Pancreas (tissue), 10 donors: ENCODE measurements at places on chromosomes 7 and 10. TPM values are rescaled to one million over a fixed set of nuclear protein-coding genes. Genes with fewer than 3 reads are reported as not detected.
A peak's percentile ranks its signal among the peaks of the same experiment; 100 is the strongest.

DNA sequence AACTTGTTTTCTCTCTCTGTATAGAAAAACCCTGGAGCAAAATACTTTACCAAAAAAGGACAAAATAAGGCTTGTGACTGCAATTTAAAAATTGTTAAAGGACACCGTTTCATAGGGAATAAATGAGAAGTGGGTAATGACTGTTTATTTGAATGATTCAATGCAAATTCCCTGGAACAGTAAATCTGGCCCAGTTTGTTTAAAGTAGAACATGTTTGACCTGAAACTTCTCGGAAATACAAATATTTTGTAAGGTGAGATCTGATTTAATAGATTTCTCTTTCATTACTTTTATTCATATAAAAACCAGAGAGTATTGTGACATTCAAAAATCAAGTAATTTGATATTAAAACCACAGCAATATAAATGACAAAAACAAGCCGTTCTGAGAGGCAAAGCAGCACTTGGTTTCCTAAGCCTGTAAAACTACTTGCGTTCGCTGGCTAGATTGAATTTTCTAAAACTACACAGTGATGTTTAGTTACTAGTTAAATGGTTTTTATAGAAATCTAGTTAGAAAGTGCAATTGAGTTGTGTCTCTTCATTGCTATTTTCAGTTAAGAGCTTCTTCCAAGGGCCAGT, 76.8 kb upstream of the PITRM1 start:
- no peak for DNase-seq

GRCh38 chr10:79463578-79464496, 18.4 kb upstream of the ZCCHC24 start:
- no peak for DNase-seq

- DNase-seq, result no peak
These were observed 420.7 kb upstream of the LRRTM3 start for GRCh38 chr10:66505003-66505657.

DNA sequence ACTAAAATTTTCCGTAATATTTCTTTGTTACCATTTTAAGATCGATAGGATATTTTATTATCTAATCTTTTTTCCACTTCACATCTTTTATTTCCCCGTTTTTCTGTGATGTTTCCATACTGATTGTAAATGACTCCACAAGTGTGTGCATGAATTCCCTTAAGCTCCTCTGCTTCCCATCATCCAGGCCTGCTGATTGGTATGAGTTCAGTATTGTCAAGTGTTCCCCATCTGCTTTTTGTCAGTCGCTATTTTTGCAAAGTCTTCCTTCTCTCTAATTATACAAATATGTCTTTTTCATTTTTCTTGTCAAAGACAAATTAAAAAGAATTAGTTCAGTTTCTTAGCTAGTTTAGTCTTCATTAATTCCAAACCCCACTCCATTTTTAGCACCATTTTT, 184.7 kb downstream of the EXOC4 start:
- DNase-seq, result no peak

GRCh38 chr7:132511387-132511786, 64.9 kb downstream of the PLXNA4 start:
- no peak for DNase-seq

- no peak for DNase-seq
These were observed 13.0 kb downstream of the AKR1D1 start for GRCh38 chr7:138089080-138089901.

DNA sequence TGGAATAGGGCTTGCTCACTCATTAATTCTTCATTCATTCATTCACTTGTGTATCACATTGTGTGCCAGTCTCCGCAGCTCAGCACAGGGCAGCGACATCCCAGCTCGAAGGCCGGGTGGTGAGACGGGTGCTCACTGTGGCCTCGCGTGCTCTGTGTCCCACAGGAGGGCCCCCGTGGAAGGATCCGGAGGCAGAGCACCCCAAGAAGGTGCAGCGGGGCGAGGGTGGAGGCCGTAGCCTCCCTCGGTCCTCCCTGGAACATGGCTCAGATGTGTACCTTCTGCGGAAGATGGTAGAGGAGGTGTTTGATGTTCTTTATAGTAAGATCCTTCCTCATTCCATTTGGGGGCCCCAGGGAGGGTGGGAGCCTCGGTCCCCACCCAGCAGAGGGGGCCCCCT, 61.6 kb downstream of the GTF2IRD1 start:
- no peak for DNase-seq

- no peak for DNase-seq
These were observed 38.6 kb downstream of the ZNRF2 start for GRCh38 chr7:30323006-30323355.

DNA sequence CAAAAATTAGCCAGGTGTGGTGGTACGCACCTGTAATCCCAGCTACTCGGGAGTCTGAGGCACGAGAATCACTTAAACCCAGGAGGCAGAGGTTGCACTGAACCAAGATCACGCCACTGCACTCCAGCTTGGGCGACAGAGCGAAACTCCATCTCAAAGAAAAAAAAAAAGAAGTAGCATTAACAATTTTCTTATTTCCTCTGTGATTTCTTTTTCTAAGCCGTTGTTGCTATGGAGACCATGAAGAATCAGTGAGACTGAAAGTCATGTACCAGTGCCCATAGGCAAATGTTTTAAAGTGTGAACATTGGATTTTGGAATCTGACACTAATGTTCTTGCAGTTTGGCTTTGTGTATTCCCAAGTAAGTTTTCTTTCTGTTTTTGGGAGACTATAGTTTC, 18.4 kb upstream of the MAP3K8 start:
- DNase-seq, result no peak

DNA sequence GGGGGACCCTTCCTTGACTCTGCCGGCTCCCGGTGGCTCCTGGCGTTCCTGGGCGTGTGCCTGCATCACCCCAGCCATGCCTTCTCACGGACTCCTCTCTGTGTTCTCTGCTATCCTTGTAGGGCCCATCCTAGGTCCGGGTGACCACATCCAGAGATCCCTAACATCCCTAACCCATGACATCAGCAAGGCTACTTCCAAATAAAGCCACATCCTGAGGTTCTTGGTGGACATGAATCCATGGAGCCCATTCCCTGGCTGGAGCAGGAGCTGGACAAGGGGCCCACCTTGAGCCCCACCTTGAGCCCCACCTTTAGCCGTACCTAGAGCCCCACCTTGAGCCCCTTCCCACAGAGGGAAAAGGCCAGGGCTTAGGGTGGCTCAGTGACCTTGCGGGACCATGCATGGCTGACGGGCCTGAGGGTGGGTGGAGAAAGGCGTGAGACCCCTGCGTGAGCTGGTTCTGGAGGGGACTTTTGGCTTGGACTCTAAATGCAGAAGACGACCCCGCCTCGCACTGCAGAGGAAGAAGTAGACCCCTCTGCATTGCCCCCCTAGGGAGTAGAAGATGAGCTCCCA, 58.5 kb upstream of the INPP5A start:
- no peak for DNase-seq

DNA sequence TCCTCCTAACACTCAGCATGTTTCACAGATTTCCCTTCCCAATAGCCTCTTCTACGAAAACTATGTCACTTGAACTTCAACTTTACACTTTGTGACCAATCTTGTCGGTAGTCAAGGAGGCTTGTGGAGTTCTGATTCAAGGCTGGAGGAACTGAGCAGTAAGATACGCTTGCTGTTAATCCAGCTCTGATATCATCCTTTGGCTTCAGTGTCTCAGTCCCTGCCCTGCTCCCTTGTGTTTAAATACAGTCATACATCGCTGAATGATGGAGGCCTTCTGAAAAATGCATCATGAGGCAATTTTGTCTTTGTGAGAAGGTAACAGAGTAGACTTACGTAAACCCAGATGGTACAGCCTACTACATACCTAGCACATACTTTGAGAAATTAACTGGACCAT, 173.6 kb downstream of the RNF133 start:
- no peak for DNase-seq

GRCh38 chr7:96174812-96175211, 147.1 kb downstream of the SLC25A13 start:
- DNase-seq, result no peak

DNA sequence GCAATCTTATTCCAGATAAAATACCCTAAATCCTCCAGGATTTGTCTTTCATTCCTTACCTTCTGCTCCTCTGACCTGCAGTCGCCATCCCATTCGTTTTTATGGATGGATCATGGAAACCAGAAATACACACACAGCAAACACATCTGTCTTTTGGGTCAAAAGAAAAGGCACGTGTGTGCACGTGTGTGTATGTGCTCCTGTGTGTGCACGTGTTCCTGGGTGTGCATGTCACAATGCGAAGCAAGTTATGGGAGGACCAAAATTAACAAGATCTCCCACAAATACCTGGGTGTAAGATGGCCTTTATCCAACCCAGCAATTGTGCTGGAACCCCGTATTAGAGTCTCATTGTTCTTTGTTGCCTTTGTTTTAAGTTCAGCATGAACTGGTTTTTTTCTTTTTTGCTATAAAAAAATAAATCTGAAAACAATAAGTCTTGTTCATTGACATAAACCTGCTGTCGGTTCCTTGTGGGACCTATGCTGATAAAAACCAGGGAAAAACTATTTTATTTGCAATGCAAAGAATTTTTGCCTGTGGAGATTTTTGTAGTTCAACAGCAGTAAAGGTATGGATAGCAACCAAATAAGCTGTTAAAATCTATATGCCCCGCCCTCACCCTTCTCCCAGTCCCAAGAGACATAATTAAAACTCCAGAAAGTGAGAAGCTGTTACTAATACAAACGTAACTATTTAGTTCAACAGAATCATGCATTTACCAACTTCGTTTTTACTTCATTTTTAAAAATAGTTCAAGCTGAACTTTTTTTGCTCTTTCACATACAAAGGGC, 229.6 kb downstream of the CREB5 start:
- no peak for DNase-seq

DNA sequence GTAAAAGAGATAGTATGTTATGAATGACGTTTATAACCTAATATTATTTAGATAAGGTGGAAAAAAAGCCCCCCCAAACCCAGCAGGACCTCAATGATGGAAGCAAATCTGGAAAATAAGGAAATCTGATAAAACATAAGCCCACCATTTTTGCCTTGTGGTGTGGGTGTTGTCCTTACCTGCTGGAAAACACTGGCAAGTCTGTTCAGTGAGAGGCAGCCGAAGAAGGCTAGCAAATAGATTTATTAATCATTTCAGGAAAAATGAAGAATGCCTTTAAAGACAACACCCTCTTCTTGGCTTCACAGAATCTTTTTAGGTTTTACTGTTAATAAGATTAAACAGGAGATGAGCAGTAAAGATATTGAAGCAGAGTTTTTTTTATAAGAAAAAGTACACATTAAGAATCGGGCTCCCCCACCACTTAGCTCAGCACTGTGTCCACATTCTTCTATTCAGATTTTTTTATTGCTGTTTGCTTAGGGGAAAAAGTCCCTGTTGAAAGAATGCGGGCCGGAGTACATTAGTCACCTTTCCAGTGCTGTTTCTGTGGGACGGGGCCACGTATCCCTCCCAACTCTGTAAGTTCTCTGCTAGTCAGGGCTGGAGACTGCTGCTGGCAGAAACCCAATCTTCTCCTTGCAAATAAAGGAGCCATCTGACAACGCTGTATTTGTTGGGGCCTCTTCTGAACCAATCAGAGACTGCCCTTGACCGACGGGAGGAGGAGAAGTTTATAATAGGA, 104.1 kb downstream of the EVX1 start:
- no peak for DNase-seq

GRCh38 chr7:19713676-19714075, 4.8 kb upstream of the POLR1F start:
- no peak for DNase-seq

- DNase-seq, result no peak
These were observed 61.7 kb downstream of the PALD1 start for GRCh38 chr10:70540089-70540788.

- no peak for DNase-seq
These were observed 700 bp downstream of the GSAP start for GRCh38 chr7:77415476-77415822.

GRCh38 chr7:20030417-20030816, 186.8 kb downstream of the MACC1 start:
- DNase-seq, result no peak

DNA sequence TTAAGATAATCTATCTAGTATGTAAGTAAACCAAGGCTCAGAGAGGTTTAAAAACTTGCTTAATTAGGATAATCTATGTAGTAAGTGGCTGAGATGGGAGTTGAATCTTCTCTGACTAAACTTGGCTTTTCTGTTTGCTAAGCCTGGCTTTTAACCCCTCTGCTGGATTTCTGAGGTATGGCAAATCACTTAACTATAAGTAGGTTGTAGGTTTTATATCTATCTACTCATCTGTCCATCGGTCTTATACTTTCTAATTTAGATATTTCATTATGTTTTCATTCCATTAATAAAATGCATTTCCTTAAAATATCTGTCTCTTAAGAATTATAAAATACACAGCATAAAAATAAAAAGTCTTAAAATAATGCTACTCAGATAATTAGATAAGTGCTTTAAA, 59.4 kb downstream of the ST7 start:
- DNase-seq, result no peak

- DNase-seq, result no peak
These were observed 817.9 kb downstream of the DNAJB9 start for GRCh38 chr7:109387530-109387929.

- peak; percentile 16 for DNase-seq
These were observed 94.6 kb upstream of the MACROH2A2 start for GRCh38 chr10:69957886-69958555.

DNA sequence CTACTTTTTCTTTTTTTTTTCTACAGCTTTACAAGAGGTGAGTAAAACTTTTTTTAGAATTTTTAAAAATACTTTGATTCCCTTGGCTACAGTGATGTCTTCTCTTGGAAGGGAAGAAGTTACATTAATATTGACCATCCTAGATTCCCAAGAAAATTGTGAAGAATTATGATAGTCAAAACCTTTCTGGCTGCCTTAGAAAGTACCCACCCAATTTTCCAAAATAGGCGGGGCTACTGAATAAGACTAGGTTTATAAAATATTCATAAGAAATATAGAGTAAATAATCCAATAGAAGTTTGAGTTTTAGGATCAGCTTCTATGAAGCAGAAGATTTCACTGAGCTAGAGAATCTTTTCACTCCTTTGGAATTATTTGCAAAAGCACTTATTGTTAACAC, 3.0 kb downstream of the COL1A2 start:
- DNase-seq, result no peak

DNA sequence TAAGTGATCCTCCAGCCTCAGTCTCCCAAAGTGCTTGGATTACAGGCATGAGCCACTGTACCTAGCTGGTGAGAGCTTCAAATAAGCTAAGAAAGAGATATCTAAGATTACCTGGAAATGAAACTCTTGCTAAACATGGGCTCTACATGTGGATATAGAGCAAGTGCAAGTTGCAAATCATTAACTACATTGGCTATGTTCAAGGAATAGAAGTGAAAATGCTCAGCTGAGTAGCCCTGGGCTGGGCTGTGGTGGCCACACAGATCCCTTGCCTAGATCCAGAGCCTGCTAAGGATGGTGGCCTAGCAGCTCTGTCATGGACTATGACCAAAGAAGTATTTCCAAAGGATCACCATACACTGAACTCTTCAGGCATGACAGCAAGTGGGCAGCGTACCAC, 209.3 kb downstream of the PLXNA4 start:
- no peak for DNase-seq

The KNDC1 gene
- 3.1 TPM for polyA plus RNA-seq

The NEUROG3 gene
- polyA plus RNA-seq, result not detected

The SLC29A4 gene
- 74.9 TPM for polyA plus RNA-seq

The SMARCD3 gene
- polyA plus RNA-seq, result 69.9 TPM

The FAM185A gene
- polyA plus RNA-seq, result 3.2 TPM

The CALML3 gene
- 0.08 TPM for polyA plus RNA-seq

The APBB1IP gene
- 2.1 TPM for polyA plus RNA-seq

The SPDYE1 gene
- not detected for polyA plus RNA-seq
